Activated CD4-positive, alpha-beta T cell treated with anti-CD3 and anti-CD28 coated beads, Interleukin-2, Interleukin-4, amounts not matched to agents 100 ng/mL and 50 ng/mL, durations not matched to agents 16 hours and 8 hours (primary cell): ENCODE measurements at places on chromosomes 16 and 17.
A peak's percentile ranks its signal among the peaks of the same experiment; 100 is the strongest.

DNA sequence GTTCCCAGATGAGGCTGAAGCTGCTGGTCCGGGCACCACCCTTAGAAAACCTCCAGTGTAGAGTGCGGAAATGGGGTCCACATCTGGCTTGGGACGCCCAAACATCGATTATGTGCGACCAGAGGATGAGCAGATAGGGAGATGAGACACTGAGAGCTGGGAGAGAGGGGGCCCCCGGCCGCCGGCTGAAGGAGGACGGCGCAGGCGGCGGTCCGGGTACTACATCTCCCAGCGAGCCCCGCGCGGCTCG is 182 bp upstream of the SPECC1 start:
- peak; percentile 85 for DNase-seq

DNA sequence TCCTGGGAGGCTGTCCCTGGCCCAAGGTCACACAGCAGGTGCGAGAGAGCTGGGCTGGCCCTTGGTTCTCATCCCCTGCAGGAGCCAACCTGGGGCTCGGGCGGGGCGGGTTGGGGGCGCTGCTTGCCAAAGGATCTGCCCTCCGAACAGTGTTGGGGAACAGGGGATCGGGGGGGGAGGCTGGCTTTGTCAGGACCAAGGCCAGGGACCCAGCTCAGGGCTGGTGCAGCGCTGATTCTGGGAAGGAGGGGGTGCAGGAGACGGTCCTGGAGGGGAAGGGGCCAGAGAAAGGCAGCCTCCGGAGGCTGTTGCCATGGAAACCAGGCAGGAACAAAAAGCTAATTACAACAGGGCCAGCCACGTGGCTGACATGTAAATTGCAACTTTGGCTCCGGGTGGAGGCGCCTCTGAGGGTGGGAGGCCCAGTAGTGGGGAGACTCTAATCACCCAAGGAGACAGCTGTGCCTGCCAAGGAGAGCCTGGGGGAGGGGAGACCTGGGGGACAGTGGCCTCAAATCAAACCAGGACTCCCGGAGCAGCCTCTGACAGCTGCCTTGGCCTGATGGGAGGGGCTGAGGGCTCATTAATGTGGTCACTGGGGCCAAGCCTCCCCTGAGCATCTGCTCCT is 1.3 kb downstream of the TUBB3 start:
- DNase-seq = peak; percentile 45

DNA sequence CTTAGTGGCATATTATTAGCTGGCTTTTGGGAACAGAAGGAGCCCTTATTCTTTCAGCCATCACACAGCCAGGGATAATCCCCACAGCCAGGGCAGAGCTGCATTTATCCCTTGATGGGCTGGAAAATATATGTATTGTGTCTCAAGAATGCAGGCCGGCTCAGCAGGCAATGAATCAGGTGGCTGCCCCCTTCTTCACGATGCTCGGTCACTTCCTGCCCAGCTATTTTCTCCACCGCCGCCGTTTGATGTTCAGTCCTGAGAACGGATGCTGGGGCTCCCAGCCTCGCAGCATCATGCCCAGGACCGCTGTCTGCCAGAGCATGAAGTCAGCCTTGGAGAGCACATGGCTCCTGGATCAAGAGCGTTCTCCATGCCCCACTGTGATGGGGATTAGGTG is 4.3 kb upstream of the MYH3 start:
- no peak for DNase-seq

DNA sequence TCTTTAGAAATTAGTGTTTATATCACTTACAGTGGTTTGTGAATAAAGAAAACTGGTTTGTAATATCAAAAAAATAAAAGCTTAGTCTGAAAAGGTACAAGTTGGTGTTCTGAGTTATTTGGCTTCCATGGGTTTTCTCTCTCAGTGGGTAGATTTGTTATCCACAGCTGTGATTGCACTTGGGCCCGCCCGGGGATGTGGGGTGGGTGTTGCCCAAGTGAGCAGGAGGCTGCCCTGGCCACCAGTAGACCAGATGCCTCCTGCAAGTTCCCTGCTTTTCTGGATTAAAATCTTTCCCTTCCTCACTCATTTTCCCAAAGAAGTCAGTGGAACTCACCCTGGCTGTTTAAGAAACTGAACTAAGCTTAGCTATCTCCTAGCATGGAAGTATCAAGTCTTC is 380.6 kb downstream of the RBFOX1 start:
- no peak for DNase-seq

DNA sequence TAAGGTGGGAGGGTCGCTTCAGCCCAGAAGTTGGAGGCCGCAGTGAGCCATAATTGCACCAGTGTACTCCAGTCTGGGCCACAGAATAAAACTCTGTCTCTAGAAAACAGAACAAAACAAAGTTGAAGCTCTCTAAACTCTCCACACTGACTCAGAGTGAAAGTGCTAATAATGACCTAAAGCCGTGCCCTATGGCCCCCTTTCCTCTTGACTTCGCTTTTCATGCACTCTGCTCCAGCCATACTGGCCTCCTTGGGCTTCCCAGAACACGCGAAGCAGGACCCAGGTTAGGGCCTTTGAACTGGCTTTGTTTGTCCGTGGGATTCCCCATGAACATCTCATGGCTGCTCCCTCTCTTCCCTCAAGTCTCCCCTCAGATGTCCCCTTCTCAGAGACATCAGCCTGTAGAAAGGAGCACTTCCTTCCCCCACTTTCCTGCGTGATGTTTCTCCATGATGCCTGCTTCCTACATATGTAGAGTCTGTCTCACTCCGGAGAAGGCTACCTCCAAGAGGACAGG is 18.6 kb upstream of the SPN start:
- no peak for DNase-seq

GRCh38 chr16:21301168-21301894 is 23.2 kb upstream of the CRYM start:
- peak; percentile 51 for DNase-seq
